ENCODE measurements at places on chromosomes 2 and 18.
A peak's percentile ranks its signal among the peaks of the same experiment; 100 is the strongest.

- no peak overlapping the region for H3K4me3 ChIP-seq
- no peak overlapping the region for H3K27ac ChIP-seq
- no peaks in the 10 kb centered on the region for H3K36me3 ChIP-seq
Measured at GRCh38 chr2:108959401-108959800, 29.6 kb downstream of the EDAR start.

DNA sequence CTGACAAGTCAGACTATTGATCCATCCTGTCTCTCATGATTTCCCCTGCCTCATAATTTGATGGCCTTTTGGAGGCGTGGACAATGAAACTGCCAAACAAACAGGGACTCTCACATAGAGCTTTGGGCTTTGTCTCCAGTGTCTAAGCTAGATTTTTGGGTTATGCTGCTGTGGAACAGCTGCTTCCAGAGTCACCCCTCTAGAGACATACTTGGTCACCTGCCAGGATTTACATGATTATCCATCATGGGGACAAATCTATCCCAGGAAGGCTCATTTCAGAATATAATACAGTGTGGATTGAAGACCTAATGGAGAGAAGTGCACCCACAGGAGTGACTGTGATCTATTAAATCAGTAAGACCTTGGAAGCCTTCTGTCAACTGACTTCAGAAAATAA is 159.6 kb downstream of the SLC8A1 start:
- no peak for DNase-seq
- no peak overlapping the region for H3K27ac ChIP-seq
- H3K27me3 ChIP-seq: no peaks in the 10 kb centered on the region
- H3K4me1 ChIP-seq: no peaks in the 10 kb centered on the region
- no peak overlapping the region for H3K4me3 ChIP-seq
- H3K36me3 ChIP-seq: no peaks in the 10 kb centered on the region

GRCh38 chr2:105611811-105612424 is 132.8 kb upstream of the NCK2 start:
- H3K4me1 ChIP-seq: no peaks in the 10 kb centered on the region
- DNase-seq: no peak
- no peaks in the 10 kb centered on the region for H3K27me3 ChIP-seq
- no peak overlapping the region for H3K27ac ChIP-seq
- no peak overlapping the region for H3K4me3 ChIP-seq

- no peaks in the 10 kb centered on the region for H3K27me3 ChIP-seq
- peak overlapping the region; percentile 17 for H3K27ac ChIP-seq
- H3K36me3 ChIP-seq: no peaks in the 10 kb centered on the region
Measured at GRCh38 chr18:830315-830901, 18.4 kb upstream of the YES1 start.

DNA sequence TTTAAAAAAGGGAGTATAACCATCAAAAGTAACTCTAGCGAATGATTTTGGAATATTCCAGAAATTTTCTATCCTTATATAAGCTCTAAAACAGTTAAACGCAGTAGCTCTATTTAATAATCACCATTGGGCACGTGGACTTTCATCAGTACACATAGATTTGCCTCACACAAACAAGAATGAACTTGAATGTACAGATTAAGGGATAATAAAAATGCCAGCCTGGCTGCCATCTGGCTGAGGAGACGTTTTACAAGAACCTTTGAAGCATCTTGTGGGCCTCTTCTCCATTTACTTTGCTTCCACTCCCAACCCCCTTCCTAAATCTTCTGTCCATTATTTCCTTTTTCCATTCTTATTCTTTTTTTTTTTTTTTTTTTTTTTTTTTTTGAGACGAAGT is 47.2 kb downstream of the AGAP1 start:
- H3K27ac ChIP-seq: no peak overlapping the region
- no peak overlapping the region for H3K4me3 ChIP-seq
- no peaks in the 10 kb centered on the region for H3K27me3 ChIP-seq
- no peaks in the 10 kb centered on the region for H3K4me1 ChIP-seq
- DNase-seq: no peak

- H3K36me3 ChIP-seq: no peaks in the 10 kb centered on the region
- peaks cover 100% of the 10 kb centered on the region for H3K4me1 ChIP-seq
- peak overlapping the region; percentile 83 for H3K27ac ChIP-seq
- DNase-seq: no peak
Measured at GRCh38 chr2:43136011-43136799, 90.2 kb downstream of the ZFP36L2 start.

DNA sequence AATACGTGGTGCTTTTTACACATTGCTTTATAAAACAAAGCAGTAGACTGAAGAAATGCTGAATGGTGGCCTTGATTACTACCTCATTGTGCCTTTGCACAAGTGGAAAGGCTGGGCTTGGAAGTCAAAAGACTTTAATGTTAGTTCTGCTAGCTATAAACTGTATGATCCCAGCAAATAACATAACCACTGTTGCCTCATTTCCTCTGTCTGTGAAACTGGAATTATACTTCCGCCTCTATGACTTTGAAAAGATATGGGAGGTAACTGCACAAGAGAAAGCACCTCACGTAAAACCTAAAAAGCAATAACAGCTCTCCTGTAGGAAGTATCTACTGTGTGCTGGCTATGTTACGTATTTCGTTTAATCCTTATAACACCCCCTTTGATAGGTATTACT is 43.4 kb upstream of the DSC1 start:
- no peak overlapping the region for H3K27ac ChIP-seq
- no peaks in the 10 kb centered on the region for H3K27me3 ChIP-seq
- no peak overlapping the region for H3K4me3 ChIP-seq

DNA sequence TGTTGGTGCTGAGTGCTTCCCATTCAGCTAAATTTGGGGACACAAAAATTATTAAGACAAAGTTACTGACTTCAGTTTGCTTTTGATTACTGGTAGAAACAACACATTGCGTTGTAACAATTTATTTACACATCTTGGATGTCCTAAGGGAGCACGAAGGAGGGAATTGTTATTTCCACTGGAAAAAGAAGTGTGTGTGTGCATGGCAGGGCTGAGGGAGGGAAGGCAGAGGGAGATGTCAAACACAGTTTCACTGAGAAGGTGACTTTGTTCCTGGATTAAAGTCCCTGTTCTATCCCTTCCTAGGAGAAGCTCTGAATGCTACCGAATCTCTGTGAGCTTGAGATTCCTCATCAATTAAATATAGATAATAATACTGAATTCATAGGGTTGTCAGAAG is 3.8 kb upstream of the CDH20 start:
- no peak overlapping the region for H3K27ac ChIP-seq
- H3K4me1 ChIP-seq: no peaks in the 10 kb centered on the region
- H3K4me3 ChIP-seq: no peak overlapping the region
- no peaks in the 10 kb centered on the region for H3K27me3 ChIP-seq
- DNase-seq: no peak
- no peaks in the 10 kb centered on the region for H3K36me3 ChIP-seq

- no peak overlapping the region for H3K27ac ChIP-seq
- H3K27me3 ChIP-seq: no peaks in the 10 kb centered on the region
- DNase-seq: no peak
- peaks cover 18% of the 10 kb centered on the region for H3K4me1 ChIP-seq
- peaks cover 23% of the 10 kb centered on the region for H3K36me3 ChIP-seq
- H3K4me3 ChIP-seq: no peak overlapping the region
Measured at GRCh38 chr2:229818230-229818629, 103.6 kb downstream of the TRIP12 start.

DNA sequence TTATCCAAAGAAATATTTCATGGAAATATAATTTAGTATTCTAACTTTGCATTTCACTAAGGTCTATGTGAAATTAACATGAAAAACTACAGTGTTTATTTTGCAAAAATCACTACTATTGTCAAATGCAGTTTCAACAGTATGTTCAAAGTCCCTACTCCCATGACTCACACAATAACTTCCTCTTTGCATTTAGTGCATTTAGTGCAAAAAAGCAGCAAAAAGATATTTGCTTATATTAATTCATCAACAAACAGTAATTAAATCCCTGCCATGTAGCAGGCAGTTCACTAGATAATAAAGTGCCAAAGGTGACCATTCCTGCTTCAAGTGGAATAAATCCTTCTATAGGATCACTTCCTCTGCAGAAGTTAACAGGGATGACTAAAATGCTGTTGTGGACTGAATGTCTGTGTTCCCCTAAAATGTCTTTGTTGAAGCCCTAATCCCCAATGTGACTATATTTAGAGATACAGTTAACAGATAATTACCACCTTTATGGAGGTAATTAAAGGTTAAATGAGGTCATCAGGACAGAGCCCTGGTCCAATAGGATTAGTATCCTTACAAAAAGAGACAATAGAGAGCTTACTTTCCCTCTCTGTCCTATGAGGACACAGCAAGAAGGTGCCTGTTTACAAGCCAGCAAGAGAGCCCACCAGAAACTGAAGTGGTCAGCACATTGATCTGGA is 61.7 kb downstream of the STK39 start:
- no peak for DNase-seq
- H3K27me3 ChIP-seq: no peaks in the 10 kb centered on the region
- H3K36me3 ChIP-seq: peaks cover 7% of the 10 kb centered on the region
- peaks cover 50% of the 10 kb centered on the region for H3K4me1 ChIP-seq
- no peak overlapping the region for H3K4me3 ChIP-seq

DNA sequence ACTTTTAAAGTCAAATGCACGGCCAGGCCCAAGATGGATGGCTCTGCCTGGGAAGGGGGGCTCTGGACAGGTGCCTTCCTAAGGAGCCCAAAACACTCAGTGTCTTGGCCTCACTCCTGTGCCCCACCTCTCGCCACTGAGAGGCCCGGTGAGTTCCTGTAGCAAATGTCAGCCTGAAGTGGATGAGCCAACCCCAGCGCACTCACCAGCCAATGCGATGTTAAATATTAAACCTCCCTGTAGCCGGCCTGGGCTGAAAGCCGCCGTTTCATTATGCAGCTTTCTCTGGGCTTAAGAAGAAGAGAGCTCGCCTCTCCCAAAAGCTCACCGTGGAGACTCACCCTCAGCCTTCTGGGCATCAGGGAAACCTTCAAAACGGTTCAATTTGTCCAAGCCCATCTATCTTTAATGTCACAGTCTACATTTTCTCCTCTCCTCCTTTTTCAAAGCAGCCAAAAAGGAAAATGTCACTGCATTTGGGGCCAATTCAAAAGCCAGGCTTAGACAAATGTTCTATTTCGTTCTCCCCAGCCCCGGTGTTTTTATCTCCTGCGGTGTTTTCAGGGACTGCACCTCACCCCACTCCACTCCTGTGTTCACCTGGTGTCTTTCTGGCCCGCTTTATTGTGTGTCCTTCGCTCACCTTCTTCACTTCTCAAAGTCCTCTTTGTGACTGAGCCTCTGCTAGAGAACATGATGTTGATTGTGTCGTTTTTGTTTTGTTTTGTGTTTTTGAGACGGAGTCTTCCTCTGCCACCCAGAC is 124.0 kb downstream of the NRP2 start:
- no peak overlapping the region for H3K27ac ChIP-seq
- H3K4me1 ChIP-seq: no peaks in the 10 kb centered on the region
- H3K27me3 ChIP-seq: no peaks in the 10 kb centered on the region
- no peak overlapping the region for H3K4me3 ChIP-seq
- DNase-seq: no peak
- H3K36me3 ChIP-seq: no peaks in the 10 kb centered on the region

GRCh38 chr2:182597570-182598295 is 118.3 kb upstream of the DNAJC10 start:
- no peaks in the 10 kb centered on the region for H3K36me3 ChIP-seq
- H3K27ac ChIP-seq: no peak overlapping the region
- H3K27me3 ChIP-seq: no peaks in the 10 kb centered on the region
- H3K4me3 ChIP-seq: no peak overlapping the region
- no peak for DNase-seq
- no peaks in the 10 kb centered on the region for H3K4me1 ChIP-seq

DNA sequence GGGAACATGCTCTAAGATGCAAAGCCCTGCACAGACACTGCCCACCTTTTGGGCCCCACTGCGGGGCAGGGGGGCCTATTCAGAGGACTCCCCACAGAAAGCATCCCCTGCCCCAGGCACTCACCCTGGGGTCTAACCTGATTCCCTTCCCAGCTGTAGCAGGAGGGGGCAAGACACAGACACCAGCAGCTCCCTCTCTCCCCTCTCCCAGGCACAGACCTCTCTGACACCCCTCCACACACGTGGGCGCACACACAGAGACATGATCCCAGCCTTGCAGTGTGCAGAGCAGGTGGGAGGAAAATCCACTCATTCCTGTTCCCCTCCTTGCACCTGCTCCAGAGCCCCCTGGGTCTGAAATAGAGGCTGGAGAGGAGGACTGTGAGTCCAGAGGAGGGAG is 10.7 kb downstream of the TNS1 start:
- H3K36me3 ChIP-seq: no peaks in the 10 kb centered on the region
- no peak overlapping the region for H3K4me3 ChIP-seq
- no peaks in the 10 kb centered on the region for H3K27me3 ChIP-seq
- no peak for DNase-seq
- no peaks in the 10 kb centered on the region for H3K4me1 ChIP-seq

DNA sequence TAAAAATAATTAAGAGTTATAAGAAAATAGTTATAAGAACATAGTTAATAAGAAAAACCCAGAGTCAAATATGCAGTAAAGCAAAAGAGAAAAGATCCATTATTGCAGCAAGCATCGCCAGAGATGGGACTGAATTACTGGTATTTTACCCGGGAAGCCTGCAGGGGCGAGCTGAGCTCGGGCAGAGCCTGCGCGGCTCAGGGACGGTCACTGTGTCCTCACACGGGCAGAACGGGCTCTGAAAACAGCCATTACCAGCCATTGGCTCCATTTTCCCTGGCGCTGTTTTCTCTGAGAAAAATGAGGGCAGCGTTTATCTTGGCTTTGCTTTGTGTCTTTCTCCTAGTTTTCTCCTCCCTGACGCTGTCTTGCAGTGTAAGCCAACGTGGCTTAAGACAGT is 95.3 kb upstream of the ALKAL2 start:
- no peaks in the 10 kb centered on the region for H3K27me3 ChIP-seq
- H3K36me3 ChIP-seq: no peaks in the 10 kb centered on the region
- H3K4me3 ChIP-seq: no peak overlapping the region
- no peak overlapping the region for H3K27ac ChIP-seq
- H3K4me1 ChIP-seq: no peaks in the 10 kb centered on the region

- H3K36me3 ChIP-seq: peaks cover 8% of the 10 kb centered on the region
- no peaks in the 10 kb centered on the region for H3K27me3 ChIP-seq
- DNase-seq: no peak
- no peak overlapping the region for H3K27ac ChIP-seq
- no peak overlapping the region for H3K4me3 ChIP-seq
Measured at GRCh38 chr2:178128836-178129630, 16.8 kb downstream of the RBM45 start.

- no peaks in the 10 kb centered on the region for H3K4me1 ChIP-seq
- DNase-seq: no peak
- H3K4me3 ChIP-seq: no peak overlapping the region
- no peak overlapping the region for H3K27ac ChIP-seq
- no peaks in the 10 kb centered on the region for H3K36me3 ChIP-seq
Measured at GRCh38 chr2:171393487-171393886, 40.3 kb downstream of the METTL8 start.

GRCh38 chr2:119282996-119283511 is 59.4 kb downstream of the STEAP3 start:
- H3K4me3 ChIP-seq: no peak overlapping the region
- no peaks in the 10 kb centered on the region for H3K27me3 ChIP-seq
- no peak overlapping the region for H3K27ac ChIP-seq

DNA sequence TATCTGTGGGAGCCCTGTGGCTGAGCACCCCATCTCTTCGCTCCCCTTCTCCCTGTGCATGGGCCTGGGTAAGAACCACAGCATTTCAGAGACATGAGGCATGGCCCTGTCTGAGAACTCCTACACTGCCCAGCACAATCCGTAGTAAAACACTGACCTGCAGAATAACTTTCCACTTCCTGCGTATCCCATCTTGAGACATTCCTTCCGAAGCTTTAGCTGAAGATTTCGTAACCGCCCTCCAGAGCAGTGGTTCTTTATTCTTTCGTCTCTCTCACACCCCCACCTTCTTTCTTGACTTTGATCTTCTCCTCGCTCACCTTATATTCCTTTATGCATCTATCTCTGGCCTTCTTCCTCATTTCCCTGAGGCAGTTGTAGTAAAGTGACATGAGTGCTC is 381.1 kb downstream of the HRH4 start:
- no peak for DNase-seq
- no peak overlapping the region for H3K27ac ChIP-seq
- no peaks in the 10 kb centered on the region for H3K4me1 ChIP-seq
- H3K4me3 ChIP-seq: no peak overlapping the region

Measured in CD4-positive, alpha-beta memory T cell (primary cell).